Glomerular endothelial cell (primary cell): ENCODE measurements at places on chromosomes 5 and 9. TPM values are rescaled to one million over a fixed set of nuclear protein-coding genes. Genes with fewer than 3 reads are reported as not detected.

DNA sequence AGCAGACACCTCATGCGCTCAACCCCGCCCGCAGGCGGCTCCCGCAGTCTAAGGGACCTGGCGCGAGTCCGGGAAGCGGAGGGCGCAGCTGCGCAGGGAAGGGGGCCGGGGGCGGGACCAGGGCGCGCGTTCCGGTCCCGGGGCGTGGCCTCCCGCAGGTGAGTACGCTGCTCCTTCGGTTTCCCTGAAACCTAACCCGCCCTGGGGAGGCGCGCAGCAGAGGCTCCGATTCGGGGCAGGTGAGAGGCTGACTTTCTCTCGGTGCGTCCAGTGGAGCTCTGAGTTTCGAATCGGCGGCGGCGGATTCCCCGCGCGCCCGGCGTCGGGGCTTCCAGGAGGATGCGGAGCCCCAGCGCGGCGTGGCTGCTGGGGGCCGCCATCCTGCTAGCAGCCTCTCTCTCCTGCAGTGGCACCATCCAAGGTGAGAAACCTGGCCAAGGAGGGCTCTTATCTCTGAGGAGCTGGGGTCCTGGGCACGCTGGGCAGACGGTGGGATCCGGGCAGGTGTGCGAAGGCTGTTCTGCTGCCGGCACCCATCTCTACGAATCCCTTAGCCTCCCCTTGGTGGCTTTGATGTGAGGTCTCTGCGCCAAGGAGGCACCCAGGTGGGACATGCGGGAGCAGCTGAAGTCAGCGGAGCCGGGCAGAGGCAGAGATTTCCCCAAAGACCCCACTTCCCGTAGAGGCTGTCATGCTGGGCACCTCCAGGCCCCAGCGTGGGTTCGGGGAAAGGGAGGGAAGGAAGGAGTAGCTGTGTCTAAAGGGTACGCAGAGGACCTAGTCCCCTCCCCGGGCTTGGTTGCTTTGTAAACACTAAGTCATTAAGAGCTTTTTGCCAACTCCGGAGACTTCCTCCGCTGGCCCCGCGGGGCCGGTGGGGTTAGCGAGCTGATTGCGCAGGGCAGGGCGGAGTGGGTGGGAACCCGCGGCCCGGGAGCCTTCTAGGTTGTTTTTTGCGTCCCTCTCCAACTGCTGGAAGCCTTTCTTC lies at the start of gene F2RL1:
F2RL1 (plus strand) TSS at position 187 of the 988 bp plus-strand sequence; CDS start at position 340, 153 bp downstream.
- DNase-seq: no peak

DNA sequence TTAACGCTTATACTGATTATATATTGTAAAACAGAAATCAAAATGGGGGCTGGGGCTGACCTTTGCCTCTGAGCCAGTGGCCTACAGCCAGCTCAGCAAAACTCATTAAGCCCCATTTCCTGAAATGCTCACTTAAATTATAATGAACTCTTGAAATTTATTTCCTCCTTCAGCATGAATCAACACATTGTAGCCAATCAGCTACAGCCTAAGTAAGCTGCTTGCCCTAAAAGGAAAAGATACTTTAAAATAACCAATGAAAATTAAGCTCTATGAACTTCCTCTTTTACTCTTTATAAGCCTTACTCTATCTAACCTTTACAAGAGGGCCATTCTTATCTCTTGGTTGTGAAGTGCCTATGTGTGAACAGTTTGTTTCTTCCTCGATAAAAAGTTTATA lies 33.5 kb upstream of the SUB1 start:
- no peak for DNase-seq

GRCh38 chr5:173093606-173094005 lies 37.5 kb downstream of the CREBRF start:
- DNase-seq: no peak

DNA sequence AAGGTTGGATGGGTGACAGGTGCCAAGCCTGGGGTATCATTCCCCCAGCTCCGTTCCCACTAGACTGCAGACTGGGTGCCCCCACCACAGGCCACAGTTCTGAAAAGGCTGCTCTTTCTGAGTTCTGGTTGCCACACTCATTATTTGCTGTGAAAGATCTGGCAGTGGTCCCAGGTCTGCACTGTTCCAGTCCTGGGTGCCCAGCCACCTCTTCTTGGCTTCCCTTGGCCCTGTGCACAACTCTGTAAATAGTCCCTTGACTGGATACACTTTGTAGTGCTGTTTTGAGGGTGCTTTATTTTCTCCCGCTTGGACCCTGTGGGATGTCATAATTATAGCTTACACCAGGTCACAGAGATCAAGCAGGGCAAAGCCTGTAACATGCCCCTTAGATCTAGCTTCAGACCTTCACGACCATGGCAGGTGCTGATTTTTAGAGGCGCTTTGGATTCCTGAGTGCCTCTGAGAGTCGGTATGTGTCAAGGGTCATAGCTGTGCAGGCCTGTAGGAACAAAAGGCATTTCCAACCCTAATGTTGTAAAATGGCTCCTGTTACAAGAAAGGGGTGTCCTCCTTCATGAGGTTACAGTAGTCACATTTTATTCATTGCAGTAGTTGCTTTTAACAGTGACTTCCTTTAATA lies 344.9 kb downstream of the ICE1 start:
- DNase-seq: no peak

ZDHHC11B gene
- total RNA-seq: not detected in 2 replicates
